ENCODE measurements at places on chromosomes 11 and 22.

DNA sequence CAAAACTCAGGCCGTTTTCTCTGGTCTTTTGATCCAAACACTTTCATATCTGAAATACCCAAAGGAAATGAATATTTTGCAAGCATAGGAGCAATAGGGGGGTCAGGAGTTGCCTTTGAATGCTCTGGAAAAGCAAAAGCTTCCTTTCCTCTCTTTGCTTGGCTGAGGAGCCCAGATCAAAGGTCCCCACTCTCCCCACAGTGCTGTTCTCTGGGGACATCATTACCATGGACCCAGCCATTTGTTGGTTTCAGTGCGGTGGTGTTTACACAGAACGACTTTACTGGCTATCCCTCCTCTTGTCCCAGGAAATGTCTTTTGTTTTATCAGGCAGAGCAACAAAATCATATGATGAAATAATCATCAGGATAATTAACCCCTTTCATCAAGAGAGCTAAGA is 1089.1 kb downstream of the TBC1D22A start:
- no peak for DNase-seq

DNA sequence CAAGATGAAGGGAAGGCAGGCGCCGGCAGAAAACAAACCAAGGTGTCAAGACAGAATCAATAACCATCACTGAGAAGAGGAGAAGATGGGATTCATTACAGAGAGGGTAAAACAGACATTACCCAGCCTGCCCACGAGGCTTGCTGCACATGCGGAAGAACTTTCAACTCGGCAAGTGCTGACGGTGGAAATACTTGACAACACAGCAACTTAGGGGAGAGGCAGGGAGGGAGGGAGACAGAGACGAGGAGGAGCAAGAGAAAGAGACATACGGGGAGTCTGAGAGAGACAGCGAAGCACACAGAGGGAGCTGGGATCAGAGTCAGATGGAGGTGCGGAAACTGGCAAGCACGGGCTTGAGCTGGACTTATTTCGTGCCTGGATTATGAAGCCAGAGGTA is 129.3 kb upstream of the NECTIN1 start:
- no peak for DNase-seq

- no peak for DNase-seq
Observed at GRCh38 chr11:108316061-108316460, 93.2 kb downstream of the ATM start.

DNA sequence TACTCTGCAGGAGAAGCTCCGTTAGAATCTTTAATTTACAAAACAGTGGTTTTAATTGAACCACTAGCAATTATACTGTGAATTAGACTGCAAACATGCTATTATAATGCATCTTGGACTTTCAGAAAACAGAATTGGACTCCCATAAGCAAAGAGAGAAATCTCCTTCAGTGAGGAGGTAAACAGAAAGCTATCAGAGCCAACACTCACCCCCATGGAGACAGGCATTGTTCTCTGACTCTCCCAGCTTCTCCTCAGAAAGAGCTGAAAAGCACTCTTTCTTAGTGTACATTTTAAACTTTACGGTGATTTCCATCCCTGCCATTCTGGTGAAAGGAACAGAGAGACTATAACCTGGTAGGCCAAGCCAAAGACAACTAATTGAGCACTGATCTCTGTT is 176.9 kb downstream of the GRIA4 start:
- no peak for DNase-seq

DNA sequence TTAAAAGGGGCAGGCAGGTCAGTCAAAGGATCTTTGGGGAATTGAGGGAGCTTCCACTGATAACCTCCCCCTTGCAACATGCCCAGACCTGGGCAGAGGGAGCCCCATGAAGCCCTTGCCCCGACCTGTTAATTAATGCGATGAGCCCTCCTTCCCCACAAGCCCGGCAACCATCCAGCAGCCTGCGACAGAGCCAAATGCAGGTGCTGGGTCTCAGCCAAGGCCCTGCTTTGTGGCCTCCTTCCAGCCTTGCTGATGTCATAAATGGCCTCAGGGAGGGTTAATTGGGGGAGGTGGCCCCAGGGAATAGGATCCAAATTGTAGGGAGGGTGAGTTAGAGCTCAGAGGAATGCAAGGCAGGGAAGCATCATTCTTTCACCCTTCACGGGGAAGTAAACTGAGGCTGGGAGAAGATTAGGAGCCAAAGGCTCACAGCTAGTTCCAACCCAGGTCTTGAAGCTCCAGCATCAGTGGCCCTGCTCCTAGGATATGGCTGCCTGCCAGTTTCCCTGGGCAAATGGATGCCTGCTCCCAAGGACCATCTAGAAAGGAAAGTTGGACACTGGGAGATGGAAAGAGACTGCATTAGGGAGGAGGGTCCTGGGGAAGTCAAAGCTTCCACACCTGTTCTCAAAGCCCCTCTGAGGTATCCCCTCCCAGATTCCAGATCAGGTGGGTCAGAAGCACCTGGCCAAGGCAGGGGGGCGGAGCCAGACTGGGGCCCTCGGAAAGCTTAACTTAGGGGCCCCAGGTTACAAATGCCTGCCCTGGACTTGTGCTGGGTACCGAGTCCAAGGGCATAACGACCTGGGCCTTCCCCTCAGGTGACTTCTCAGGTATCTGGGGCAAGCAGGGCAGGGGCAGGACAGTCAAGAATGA is 34.1 kb downstream of the LMO1 start:
- DNase-seq: peak; percentile 20

GRCh38 chr11:111456859-111457730 is 55.1 kb downstream of the BTG4 start:
- DNase-seq: no peak

- DNase-seq: no peak
Observed at GRCh38 chr11:111303461-111303860, 5.1 kb downstream of the POU2AF3 start.

- DNase-seq: peak; percentile 23
Observed at GRCh38 chr11:98568013-98568412, 452.7 kb upstream of the CNTN5 start.

DNA sequence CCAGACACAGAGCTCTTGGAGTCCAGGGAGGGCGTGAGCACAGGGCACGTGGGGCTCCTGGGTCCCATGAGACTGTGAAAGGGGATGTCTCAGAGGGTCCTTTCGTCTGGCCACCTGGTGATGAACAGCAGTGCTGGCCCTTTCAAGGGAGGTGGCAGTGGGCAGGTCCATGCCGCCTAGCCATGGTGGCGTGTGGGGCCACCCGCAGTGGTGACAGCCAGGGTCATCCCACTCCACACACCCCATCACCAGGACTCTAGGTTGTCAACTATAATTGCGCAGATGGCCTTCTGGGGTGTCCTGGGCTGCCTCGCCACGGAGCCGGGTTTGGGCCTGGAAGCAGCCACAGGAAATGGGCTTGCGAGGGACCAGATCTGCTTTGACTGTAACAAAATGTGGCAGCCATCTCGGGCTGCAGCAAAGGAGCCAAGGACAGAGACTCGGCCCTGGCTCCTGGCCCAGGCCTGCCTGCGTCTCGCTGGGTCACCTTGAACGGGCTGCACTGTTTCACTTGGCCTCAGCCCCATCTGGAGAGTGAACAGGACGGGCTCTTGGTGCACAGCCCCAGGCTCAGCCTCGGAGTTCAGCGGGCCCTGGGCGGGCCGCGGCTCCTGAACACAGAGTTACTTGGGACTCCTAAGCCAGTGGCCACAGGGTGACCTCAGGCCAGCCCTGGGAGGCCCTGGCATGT is 1350.5 kb downstream of the BRD1 start:
- DNase-seq: no peak

DNA sequence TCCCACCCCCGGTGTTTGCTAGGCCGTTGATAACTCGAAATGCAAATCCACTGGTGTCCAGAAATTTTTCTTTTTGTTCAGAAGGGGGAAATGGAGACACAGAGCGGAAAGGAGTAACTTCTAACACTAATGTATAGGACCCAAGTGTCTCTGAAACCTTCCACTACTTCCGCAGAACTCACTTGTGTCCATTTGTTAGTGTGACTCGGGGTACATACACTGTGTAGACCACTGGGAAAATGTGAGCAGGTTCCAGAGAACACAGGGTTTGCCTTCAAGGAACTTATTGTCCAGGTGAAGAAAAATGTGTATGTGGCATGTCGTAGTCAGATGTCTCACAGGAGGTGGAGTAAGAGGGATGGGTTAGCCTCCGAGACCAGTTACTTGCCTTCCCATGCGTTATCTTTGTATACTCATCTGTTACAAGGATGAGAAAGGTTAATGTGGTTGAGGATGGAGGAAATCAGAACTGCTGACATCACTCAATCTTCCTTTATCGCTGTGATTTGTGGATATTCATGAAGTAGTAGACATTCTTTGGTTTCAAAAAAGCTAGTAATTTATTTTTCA is 857 bp downstream of the ARCN1 start:
- DNase-seq: peak; percentile 65

- no peak for DNase-seq
Observed at GRCh38 chr22:30299322-30299721, 10.0 kb upstream of the CASTOR1 start.

DNA sequence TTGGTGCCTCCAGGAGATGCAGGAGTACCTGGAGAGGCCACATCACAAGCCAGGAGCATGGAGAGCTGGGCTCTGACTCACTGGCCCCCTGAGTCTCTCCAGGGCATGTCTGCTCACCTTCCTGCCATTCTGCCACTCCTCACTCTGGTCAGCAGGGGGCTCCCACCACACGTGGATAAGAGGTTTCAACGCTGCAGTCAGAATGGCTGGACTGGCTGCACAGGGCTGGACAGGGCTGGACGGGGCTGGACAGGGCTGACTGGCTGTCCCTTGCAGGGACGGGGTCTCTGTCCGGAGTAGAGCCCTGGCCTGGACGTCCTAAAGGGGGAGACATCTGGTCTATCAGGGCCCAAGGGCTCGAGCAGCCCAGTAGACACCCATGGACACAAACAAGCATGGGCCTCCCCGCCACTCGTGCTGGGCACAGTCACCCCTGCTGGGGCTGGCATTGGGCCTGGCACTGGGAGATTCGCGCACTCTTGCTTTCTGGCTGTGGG is 34.6 kb downstream of the CYTH4 start:
- peak; percentile 93 for DNase-seq

DNA sequence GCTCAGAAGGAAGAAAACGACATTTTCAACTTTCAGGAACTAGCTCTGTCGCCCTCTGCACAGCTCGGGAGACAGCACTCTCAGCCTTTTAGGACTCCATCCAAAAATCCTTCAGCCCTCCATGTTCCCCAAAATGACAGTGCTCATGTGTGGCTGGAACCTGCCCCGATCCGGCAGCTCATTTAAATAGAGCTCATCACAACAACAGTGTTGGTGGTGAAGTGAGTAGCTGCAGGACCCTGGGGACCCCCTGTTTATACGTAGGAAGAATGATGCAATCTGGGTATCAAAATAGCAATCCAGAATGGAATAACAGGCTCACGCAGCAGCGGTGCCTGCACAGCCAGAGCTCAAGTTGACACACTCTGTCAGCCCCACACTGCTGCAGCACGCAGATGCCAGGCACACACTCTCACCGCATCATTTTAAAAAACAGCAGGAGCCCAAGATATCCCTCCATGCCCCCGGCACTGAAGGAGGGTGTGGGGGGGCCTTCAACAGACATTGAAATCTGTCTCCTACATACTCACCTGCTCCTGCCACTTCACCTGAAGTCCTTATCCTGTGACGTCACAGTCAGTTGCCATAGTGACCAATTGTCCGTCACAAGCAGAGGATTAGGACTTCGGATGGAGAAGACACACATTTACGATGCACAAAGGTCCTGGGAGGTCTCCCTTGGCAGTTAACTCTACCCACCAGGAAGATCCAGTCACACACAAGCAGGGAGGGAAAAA is 24.0 kb downstream of the TRIM66 start:
- no peak for DNase-seq

GRCh38 chr11:116071241-116071640 is 567.0 kb upstream of the CADM1 start:
- no peak for DNase-seq

DNA sequence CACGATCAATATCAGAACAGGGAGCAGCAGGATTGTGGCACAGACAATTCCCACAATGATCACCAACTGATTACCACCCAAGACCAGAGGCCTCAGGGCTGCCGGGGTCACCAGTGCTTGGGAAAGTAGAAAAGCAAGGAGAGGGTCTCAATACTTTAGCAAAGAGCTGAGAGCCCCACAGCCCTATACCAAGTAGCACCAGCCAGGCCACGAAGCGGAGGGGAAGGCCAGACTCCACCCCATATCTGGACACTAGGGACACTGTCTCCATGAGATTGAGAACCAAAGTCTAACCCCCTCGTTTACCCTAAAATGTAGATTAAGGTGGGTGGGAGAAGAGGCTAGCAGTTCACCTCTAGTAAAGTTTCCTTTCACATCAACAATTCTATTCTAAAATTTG is 24.1 kb upstream of the SCN2B start:
- no peak for DNase-seq

- DNase-seq: peak; percentile 46
Observed at GRCh38 chr11:62556875-62557631, 10.4 kb upstream of the AHNAK start.

DNA sequence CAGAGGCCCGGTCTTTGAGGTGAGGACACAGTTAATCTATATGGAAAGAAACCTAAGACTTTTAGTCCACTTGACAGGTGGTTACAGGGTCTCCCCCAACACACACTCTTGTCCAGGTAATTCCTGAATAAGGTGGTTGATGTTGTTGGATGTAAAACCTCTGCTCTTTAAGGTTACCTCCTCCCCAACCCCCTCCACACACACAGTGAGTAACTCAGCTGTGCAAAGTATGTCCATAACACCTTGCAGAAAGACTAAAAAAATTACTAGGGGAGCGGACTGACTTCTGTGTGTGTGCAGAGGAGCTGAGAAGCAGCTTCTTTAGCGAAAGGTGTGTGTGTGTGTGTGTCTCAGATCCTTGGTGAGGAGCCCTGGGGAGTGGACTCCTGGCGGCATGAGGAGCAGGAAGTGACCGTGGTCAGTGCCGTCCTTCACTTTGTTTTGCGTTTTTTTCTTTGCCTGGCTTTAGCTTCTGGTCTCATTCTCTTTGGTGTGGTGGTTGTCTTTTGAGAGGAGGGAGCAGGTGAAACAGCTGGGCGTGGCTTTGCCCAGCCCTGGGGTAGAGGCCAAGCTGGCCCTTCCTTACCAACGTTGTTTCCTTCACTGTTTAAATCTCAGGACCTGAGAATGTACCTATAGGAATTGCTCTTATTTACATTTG is 1.7 kb downstream of the ZBED4 start:
- DNase-seq: peak; percentile 48

DNA sequence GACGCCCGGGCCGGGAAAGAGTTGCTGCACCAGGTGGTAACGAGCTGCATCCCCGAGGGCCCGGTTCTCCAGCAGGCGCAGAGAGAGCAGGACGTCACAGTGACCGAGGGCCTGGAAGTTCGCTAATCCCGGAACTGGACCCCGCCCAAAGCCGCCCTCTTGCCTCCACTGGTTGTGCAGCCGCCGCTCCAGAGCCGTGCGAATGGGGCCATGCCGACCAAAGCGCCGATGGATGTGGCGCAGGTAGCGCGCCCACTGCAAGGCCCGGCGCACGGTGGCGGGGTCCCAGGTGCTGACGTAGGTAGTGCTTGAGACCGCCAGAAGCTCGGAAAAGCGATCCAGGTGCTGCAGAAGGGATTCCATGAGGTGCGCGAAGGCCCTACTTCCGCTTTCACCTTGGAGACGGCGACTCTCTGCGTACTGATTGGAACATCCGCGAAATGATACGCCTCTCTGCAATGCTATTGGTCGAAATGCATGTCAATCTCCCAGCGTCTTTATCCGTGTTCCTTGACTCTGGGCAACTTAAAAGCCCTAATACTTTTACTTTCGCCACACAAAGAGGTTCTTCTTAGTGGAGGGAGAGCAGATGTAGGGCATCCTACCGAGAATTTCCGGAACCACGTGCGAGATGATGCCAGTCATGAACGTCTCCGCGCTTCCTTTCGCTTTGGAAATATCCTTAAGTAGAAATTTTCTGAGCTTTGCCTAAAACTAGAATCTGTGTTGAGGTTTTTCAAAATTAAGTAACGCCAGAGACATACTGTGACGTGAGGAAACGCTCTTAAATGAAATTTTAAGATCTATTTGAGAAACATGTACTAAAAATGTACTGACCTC is at the start of gene FANCF:
Gene FANCF (minus strand): TSS at position 376 of the 840 bp plus-strand sequence. CDS start 13 bp downstream, at position 363.
- DNase-seq: peak; percentile 96
